ENCODE measurements at places on chromosomes 6 and 20. TPM values are rescaled to one million over a fixed set of nuclear protein-coding genes. Genes with fewer than 3 reads are reported as not detected.

DNA sequence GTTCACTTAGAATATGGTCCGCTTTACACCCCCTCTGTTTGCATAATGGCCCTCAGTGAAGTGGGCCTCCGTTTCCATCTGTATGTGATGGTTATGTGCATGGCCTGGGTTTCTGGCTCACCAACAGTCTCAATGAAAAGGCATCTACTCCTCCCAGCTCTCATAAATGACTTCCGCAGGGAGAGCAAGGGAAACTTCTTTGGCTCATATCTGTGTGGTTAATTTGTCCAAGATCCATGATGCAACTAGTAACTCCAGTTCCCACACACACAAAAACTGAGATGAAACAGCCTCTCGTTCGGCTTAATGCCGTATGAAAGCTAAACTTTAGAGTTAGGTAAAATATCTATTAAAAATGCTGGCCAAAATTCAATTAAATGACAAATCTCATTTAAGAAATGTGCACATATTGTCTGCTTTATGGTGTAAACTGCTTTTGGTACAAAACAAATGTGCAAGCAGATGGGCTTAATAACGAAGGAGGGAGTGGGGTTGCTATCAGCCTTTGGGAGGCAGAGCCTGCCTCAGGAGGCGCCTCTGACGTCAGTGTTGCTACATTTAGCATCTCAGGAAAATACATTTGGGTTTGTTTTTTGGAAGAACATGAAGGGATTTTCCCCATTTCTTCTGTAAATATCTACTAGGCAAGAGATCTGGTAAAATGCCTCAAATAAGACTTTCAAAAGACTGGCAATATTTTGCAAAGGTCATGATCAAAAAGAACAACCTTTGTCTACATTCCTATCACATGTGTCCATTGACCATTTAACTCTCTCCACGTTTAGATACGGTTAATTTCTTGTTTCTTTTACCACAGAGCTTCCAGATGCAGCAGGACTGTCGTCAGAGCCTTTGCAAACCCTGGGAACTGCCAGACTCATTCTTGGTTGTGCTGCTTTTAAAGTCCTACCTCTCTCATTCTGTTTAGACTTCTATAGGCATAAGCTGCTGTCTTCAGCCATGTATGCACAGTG is 96.8 kb downstream of the ARMC2 start:
- no peak for DNase-seq

DNA sequence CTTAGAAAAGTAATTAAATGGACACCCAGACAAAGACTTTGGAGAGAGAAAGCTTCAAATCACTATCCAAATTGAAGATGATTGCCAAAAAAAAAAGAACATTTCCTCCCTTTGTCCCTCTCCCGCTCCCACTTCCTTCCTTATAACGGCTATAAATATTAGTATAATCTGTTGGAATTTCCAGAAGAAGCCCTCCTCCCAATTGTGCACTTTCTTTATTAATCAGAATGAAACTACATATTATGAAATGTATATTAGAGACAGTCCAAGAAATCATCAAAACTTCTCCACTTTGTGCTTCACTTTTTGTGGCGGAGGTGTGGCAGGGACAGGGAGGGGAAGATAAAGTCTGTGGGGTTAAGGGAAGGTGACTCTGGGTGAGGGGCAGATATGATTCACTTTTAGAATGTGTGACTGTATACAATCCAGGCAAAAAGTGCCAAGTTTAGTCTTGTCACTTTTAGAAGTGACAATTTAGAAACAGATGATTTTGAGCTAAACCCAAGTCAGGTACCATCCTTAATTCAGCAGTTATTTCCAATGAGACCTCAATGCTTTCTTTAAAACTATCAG is 195.0 kb upstream of the MARCKS start:
- DNase-seq, result no peak

Gene SKIC2
- polyA plus RNA-seq, result 51.5 TPM

Gene COL9A1
- polyA plus RNA-seq, result 36.9 TPM
